Hippocampal formation (tissue), 2 donors: ENCODE measurements at places on chromosomes 2 and 18.

- DNase-seq, result no peak
Measured at GRCh38 chr18:25283781-25284180, 68.2 kb downstream of the ZNF521 start.

GRCh38 chr18:25042641-25043051 is 309.3 kb downstream of the ZNF521 start:
- no peak for DNase-seq

GRCh38 chr2:125959047-125959446 is 696.9 kb upstream of the GYPC start:
- no peak for DNase-seq

DNA sequence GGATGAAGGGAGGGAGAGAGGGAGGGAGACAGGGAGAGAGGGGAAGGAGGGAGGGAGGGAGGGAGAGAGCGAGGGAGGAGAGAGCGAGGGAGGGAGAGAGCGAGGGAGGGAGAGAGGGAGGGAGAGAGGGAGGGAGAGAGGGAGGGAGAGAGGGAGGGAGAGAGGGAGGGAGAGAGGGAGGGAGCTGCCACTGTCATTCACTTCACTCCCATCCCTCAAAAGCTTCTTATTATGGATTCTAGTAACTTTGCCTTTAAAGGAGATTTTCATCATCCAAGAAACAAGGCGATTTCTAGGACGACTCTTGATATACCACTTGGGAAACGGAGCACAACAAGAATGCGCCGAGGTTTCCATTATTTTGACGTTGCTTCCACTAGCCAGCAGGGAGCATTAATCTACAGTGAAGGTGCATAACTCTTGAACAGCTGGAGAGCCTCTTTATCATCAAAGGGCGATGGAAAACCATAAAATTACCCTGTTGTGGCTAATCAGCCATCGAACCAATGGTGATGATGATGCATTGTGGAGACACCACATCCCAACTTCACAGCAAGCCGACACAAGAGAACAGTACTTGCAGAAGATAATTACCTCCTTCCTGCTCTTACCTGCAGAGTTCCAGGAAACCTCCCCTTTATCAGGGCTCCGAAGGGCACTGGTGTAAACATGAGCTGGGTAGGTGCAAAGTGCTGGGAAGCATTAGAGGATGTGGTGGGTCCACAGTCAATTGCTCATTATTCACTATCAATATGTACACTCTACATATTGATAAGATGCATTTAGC is 130.5 kb downstream of the EIPR1 start:
- no peak for DNase-seq

DNA sequence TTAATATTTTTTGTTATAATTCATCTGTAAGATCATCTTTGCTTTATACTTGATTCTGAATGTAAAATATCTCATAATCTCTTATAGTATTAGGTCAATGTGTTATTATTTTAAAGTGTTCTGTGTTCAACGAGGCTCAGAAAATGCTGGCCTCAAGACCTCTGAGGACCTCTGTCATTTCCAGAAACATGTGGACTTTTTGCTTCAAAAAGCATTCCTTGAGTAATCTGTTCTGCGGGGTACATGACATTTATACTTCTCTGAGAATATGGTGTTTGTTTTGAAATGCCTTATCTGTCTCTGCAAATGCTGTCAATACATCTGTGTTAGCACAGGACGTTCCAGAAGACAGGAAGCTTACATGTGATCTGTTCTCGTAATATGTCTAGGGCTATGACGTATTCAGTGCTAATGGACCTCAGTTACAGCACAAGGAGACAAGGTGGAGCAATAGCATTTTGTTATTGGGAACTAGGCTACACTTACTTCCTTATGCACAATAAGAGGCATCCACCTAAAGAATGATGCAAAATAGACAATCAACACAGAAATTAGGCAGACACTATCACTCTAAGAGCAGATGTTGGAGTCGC is 37.6 kb upstream of the IL1RL1 start:
- DNase-seq, result no peak

GRCh38 chr2:148614014-148614321 is 30.6 kb upstream of the EPC2 start:
- DNase-seq, result no peak

DNA sequence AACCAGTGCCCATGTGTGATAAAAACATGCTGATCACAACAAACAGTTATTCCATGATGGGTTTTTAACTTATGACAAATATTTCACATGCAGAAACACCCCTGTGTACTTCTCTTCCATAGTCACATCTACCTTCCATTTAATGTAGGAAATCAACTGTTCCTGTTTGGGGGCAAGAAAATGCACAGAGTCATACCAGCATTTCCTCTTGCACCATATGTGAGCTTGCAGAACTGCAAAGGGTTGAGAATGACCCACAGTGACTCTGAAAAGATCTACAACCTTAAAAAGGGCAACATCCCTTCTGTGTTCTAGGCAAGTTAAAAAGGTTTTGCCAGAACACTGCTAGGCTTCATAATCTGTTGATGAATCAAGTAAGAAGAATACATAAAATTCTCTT is 9.9 kb downstream of the BMP10 start:
- no peak for DNase-seq

GRCh38 chr2:189128970-189129369 is 50.6 kb downstream of the COL5A2 start:
- DNase-seq, result no peak

DNA sequence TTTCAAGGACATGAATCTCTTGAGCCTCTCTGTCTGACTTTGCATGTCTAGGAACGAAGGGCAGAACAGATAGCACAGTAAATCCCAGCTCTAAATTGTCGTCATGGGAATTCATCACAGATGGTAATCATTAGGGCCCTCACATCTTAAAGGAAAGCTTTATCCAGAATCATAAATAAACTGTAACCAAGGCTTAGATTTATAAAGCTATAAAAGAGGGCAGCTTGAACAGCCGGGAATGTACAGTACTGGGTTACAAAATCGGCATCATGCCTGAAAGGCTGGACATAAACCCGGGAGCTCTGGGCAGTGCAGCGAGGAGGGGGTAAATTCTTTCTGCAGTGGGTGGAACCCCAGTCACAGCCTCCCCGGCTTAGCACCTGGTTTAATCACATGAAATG is 144.4 kb downstream of the GFPT1 start:
- no peak for DNase-seq
